ENCODE measurements at places on chromosomes 7 and 10. TPM values are rescaled to one million over a fixed set of nuclear protein-coding genes. Genes with fewer than 3 reads are reported as not detected.

Gene CTAGE15
- polyA plus RNA-seq = not detected

Gene AKR1C4
- polyA plus RNA-seq = not detected

Gene ADAM22
- polyA plus RNA-seq = 9.8 TPM

Gene GJD4
- not detected for polyA plus RNA-seq

Gene CALHM2
- polyA plus RNA-seq = 29.1 TPM

Gene CH25H
- polyA plus RNA-seq = 1.3 TPM

Gene SMKR1
- polyA plus RNA-seq = 9.1 TPM

Gene HOGA1
- 1.4 TPM for polyA plus RNA-seq

Gene PVRIG
- 0.22 TPM for polyA plus RNA-seq

Gene GPR22
- 0.97 TPM for polyA plus RNA-seq

Gene MET
- polyA plus RNA-seq = 27.7 TPM

Gene MTPN
- polyA plus RNA-seq = 179 TPM

Gene FAM13C
- 12.7 TPM for polyA plus RNA-seq

Gene ZNF467
- polyA plus RNA-seq = 9.1 TPM

Gene PTF1A
- not detected for polyA plus RNA-seq

Gene SFTPA1
- polyA plus RNA-seq = not detected

Gene FAM237B
- polyA plus RNA-seq = not detected

Measured in brain (organoid and tissue), 16 donors.